ENCODE measurements at places on chromosomes 6 and 20.

DNA sequence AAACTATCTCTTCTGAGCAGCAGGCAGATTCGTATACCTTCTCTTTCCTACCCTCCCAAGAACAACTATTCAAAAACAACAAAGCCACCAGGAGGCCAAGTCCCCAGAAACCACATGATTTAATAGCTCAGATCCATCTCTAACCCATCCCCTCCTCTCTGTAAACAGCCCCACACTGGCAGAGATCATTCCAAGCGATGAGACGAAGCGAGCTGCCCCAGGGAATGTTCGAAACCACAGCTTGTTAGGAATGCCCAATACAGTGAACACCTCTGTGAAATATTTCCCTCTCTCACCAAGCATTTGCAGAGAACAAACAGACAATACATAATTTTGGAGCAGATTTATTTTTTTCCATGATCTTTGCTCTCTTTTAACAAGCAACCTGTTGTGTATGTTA lies 231.8 kb downstream of the SOD2 start:
- DNase-seq = no peak

DNA sequence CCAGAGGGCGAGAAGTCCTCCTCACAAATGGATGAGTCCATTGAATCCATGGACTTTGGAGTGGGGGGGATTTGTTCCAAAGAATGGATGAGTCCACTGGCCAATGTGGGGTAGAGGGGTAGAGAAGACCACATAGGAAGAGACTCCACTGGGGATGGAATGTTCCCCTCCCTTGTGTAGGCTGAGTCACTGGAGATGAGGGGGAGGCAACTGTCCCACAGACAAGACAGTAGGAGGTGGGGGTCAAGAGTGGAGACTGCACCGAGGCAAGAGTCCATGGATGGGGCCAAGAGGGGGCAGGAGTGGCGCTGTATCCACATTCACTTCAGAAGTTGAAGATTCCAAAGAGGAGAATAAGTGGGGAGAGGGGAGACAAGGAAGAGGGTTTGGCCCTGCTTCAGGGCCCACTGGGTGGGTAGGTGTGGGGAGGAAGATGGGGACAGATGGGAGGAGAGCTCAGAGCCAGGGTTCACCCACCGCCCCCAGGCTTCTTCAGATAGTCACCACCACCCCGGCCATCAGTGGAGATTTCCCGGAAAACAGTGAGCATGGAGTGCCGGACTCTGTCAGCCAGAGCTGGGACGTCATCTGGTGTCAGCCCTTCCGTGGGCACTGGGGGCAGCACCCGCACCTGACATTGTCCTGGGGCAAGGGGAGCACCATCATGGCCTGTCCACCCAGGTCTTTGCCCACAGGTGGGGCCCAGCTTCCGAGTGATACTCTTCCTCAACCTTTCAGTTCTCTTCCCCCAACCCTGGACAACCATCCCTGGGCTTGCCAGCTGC lies 4.6 kb downstream of the EGFL8 start:
- no peak for DNase-seq

DNA sequence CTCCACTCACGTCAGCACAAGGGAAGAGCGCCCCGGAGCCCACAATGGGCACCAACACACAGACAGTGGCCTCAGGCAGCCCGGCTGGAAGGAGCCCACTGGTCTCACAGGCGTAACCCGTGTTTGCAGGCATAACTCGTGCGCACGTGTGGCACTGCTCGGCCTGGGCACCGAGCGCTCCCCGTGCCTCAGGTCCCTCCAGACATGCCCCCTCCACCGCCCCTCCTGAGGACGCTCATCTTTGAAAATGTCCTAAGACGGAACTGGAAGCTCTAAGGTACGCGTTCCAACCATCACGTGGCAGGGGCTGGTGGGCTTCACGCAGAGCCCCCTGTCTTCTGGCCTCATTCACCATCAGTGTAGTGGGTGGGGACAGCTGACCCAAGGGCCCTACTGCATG lies 44.6 kb downstream of the SSR1 start:
- DNase-seq = no peak

DNA sequence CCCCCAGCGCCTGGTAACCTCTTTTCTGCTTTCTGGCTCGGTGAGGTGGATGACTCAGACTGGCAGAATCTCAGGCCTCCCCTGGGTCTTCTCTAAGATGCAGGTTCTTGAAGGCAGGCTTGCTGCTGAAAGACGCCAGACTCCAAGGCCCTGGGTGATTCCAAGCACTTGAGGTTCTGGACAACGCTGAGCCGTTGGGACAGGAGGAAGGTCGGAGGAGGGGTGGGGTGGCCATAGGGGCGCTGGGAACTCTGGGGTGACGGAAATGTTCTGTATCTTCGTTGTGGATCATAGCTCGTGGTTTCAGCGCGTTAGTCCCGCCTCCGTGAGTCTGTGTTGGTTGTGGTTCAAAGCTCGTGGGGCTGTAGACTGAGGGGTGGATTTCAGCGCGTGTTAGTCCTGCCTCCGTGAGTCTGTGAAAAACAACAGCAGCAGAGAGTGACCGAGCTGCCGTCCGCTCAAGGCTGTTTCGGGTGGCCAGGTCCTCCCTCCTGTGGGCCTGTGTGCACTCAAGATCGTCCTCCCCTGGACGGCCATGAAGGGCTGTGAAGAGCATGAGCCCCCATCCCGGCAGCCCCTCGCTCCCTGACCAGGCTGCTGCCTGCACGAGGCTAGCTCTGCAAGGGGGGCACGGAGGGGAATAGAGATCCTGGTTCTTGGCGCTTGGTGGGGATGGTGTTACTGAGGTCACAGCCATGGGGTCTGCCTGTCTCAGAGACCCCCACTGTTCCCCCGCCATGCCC lies 7.7 kb downstream of the NTSR1 start:
- no peak for DNase-seq

DNA sequence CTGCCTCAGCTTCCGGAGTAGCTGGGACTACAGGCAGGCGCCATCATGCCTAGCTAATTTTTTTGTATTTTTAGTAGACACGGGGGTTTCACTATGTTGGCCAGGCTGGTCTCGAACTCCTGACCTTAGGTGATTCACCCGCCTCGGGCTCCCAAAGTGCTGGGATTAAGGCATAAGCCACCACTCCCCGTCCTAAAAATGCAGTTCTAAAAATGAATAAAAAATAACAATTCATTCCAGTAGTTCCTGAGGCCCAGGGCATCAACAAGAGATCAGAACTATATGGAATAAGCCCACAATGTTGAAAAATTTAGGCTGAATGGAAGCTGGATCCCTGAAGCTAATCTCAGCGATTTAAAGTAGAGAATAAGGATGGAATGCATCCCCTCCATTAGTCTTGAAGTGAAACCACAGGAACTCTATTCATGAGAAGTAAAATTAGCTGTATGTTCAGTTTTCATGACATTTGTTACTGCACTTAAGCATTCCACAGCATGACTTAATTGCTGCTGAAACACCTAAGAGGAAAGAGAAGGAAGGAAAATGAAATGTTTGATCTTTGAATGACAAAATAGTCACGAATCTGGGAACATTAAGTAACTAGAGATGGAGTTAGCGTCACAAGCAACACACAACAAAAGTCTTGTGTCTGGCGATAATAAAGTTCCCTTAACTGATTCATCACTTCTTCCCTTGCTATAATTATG lies 80.4 kb upstream of the RIPOR2 start:
- DNase-seq = no peak

- DNase-seq = peak; percentile 60
Observed at GRCh38 chr20:33561692-33562601, 72.1 kb downstream of the CBFA2T2 start.

GRCh38 chr6:95815389-95816056 lies 200.3 kb upstream of the FUT9 start:
- DNase-seq = no peak

DNA sequence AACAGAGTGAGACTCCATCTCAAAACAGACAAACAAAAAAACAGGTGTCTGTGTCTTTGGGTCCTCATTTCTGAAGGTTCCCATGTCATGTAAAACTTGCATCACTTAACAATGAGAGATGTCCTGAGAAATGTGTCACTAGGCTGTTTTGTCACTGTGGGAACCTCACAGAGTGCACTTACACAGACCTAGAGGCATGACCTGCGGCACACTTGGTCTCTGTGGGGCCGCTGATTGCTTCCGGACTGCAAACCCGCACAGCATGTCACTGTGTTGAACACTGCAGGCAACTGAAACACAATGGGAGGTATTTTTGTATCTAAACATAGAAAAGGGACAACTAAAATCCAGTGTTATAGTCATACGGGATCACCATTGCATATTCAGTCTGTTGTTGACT lies 42.3 kb upstream of the TMEM181 start:
- DNase-seq = no peak

DNA sequence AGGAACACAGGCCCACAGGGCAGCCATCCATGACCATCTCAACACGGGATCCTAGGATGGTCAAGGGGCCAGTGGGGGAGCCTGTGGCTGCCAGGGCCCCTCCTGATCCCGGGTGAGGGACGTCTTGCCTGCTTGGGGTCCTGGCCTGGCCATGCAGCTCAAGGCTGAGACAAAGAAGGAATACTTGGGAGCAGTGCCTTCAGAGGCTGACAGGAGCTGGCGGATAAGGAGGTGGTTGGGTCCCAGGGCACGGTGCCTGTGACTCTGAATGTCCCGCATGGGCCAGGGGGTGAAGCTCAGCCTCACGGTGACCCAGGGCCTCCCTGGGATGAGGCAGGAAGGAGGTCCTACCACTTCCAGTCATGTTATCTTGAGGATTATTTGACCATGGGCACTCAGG lies 95.2 kb downstream of the SMOC2 start:
- DNase-seq = no peak

GRCh38 chr6:139082370-139082769 lies 52.5 kb upstream of the HECA start:
- DNase-seq = no peak

DNA sequence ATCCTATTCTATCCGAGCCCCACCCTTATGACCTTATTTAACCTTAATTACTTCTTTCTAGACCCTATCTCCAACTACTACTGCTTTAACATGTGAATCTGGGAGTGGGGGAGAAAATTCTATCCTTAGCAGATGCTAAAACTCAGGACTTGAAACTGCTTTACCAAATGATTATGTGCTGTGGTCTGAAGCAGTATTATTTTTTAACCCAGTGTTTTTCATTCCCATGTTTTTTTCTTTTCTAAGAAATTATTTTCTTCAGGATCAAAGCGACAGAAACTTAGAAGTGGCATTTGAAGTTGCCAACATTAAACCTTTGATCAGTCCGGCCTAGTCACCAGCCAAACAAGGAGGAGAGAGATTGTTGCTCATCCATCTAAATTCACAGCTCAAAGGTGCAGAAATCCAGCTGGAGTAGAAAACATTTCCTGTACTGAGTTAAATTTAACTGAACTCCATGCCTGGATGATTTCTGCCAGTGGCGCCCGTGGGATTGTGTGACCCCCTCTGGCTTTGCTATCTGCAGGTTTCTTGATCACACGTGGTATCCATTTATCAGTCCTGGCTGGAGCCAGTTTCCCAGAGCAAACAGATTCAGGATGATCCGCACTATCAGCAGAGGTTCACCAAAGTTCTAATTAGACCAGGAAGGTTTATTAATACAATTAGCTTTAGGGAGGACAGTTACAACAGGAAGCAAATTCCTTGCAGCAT lies 300.5 kb downstream of the PLCB1 start:
- no peak for DNase-seq

DNA sequence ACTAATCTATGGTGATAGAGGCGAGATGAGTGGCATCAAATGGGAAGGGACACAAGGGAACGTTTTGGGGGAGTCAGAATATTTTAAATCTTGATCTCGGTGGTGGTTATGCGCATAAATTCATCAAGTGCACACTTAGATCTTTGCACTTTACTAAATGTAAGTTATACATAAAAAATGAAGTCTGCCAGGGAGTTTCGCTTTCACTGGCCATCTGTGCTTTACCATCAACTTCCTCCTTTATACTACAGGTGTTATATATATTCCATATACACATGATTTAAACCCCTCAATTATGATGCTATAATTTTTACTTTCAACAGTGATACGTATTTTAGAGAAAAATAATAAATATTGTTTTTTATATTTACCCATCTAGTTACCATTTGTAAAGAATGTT lies 97.6 kb upstream of the AKIRIN2 start:
- no peak for DNase-seq

DNA sequence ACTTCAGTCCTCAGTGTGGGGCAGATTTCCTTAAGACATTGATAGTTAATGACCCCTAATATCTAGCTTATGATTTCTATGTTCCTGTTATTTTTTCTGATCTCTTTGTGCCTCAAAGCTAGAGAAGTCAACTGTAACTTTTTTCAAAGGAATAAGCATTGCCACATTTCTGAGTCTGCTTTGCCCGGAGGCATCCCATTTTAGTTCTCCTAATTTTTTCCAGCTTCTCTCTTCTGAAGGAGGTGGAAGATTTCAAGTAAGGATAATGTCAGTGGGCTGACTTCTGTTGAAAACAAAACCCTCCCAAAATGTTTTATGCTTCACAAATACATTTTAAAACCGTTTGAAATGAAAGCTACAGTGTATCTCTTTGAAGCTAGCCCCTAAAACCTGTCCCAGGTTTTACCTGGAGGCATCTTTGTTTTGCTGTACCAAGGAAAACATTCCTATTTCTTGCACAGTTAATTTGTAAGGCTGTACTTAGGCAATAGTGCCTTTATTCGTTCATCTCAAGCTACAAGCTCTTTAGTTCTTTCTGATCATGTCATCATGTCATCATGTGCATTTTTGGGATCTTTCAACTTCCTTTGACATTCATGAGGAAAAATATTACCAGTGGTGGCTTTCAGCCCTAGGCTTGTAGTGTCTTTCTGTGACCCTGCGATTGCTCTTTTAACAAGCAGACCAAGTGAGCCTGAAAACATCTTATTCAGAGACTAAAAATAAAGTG lies 45.7 kb downstream of the TSPYL4 start:
- DNase-seq = no peak

- no peak for DNase-seq
Observed at GRCh38 chr20:10110151-10110550, 75.4 kb downstream of the ANKEF1 start.
